ENCODE measurements at places on chromosomes 12 and 14. TPM values are rescaled to one million over a fixed set of nuclear protein-coding genes. Genes with fewer than 3 reads are reported as not detected.

ANKS1B gene
- 3.4 TPM for total RNA-seq

FGF6 gene
- total RNA-seq = not detected

SYCP3 gene
- total RNA-seq = 0.31 TPM

FSCB gene
- not detected for total RNA-seq

VPS29 gene
- 77.6 TPM for total RNA-seq
